ENCODE measurements at places on chromosomes 11 and 22. TPM values are rescaled to one million over a fixed set of nuclear protein-coding genes. Genes with fewer than 3 reads are reported as not detected.
A peak's percentile ranks its signal among the peaks of the same experiment; 100 is the strongest.

- DNase-seq: peak; percentile 43
- H3K4me1 ChIP-seq: peaks cover 26% of the 10 kb centered on the region
- no peak overlapping the region for H3K4me3 ChIP-seq
- peaks cover 6% of the 10 kb centered on the region for H3K36me3 ChIP-seq
- H3K27ac ChIP-seq: no peak overlapping the region
- no peaks in the 10 kb centered on the region for H3K27me3 ChIP-seq
Observed at GRCh38 chr11:2298795-2299761, 2.6 kb downstream of the C11orf21 start.

GRCh38 chr22:41822317-41823057, 10.4 kb upstream of the SREBF2 start:
- H3K4me1 ChIP-seq: peaks cover 39% of the 10 kb centered on the region
- H3K27ac ChIP-seq: peak overlapping the region; percentile 82
- H3K36me3 ChIP-seq: peaks cover 13% of the 10 kb centered on the region
- no peak overlapping the region for H3K4me3 ChIP-seq
- no peaks in the 10 kb centered on the region for H3K27me3 ChIP-seq
- peak; percentile 46 for DNase-seq

GRCh38 chr22:45629469-45630089, 42.1 kb upstream of the ATXN10 start:
- H3K27me3 ChIP-seq: peaks cover 26% of the 10 kb centered on the region
- no peak overlapping the region for H3K27ac ChIP-seq
- DNase-seq: no peak
- no peaks in the 10 kb centered on the region for H3K36me3 ChIP-seq

Gene GRIA4
- total RNA-seq: not detected
